NCI-H510A treated with DMSO at 0.1 percent for 48 hours (cell line): ENCODE measurements at places on chromosomes 13 and 19.

DNA sequence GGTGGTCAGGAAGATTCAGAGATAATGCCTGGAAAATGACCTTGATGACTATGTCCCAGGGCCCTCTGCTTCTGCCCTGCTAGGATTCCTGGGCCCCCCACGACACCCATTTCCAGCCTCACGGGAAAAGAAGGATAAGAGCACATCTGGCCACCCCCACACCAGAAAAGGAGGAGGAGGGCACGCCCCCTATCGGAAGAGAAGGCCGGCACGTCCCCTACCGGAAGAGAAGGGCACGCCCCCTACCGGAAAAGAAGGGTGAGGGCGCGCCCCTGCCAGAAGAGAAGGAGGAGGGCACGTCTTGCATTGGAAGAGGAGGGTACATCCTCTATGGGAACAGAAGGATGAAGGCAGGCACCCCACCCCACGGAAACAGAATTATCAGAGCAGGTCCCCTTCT is 84.3 kb downstream of the IER2 start:
- no peak for DNase-seq

DNA sequence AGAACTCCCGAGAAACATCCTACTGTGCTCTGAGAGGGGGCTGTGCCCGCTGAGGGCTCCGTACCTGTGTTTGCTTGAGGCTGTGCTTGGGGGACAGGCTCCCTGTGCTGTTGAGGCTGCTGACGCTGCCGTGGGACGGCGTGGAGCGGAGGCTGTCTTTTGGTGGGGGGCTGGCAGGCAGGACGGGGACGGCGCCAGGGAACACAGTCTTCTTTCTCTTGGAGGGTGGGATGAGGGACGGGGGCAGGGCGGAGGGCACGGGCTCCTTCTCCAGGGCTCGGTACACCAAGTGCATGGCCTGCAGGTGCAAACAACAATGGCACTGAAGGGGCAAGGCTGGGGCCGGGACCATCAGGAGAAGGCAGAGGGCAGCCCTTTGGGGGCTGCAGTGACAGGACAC is 46.8 kb downstream of the EPS15L1 start:
- DNase-seq = no peak

DNA sequence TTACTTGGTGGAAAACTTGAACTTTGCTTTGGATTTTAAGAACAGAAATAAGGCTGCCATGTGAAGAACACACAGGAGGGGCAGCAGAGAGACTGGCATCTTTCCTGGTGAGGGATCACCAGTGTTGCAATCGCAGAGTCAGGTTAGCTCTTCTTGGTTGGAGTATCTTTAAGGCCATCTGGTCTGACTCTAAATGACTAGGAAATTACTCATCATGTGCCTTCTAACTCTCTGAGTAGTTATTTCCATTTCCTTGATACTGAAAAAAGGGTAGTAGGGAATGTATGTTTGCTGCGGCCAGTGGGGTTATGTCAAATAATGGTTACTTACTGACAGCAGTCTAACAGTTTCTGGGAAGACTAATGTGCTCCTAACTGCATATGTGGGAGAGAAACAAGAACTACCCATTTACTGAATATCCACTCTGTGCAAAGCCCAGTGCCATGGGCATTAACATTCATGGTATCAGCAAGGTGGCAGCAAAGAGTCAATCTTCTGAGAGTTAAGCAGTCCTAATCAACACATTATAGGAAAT is 122.1 kb downstream of the COG6 start:
- DNase-seq = no peak

DNA sequence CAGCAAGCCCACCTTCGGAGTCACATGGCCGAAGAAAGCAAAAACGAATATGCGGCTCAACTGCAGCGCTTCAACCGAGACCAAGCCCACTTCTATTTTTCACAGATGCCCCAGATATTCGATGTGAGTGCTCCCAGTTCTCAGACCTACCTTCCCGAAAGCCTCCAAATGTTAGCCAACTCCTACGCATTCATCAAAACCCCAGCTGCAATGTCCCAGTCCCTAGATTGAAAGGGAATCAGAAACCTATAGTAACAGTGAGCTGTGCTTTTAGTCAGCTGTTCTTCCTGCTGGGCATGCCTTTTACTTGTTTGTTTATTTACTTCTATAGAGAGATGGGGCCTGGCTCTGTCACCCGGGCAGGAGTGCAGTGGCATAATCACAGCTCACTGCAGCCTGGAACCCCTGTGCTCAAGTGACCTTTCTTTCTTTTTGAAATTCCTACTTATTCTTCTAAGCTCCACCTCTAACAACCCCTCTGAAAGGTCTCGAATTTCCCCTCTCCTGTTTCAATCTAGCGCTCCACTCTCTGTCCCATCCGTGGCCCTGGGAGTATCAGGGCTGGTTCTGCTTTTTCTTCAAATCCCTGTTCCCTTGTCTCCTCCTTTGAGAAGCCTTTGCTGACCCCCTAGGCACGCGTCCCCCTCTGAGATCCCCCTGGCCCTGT is 4.4 kb downstream of the TRIP10 start:
- DNase-seq = no peak

DNA sequence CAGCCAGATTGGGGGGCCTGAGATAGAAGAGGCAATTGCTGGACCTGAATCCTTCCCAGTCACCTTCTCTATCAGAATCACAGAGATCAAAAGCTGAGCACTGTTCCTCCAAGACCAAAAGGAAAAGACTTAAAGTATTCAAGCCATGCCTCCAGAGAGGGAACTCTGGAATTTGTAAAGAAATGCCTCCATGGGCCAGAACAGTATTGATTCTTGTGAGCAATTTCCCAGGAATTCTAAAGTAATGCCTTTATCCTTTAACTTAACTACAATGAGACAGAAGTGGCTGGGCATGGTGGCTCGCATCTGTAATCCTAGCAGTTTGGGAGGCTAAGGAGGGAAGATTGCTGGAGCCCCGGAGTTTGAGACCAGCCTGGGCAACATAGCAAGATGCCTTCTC is 148.8 kb downstream of the FLT1 start:
- DNase-seq = no peak

DNA sequence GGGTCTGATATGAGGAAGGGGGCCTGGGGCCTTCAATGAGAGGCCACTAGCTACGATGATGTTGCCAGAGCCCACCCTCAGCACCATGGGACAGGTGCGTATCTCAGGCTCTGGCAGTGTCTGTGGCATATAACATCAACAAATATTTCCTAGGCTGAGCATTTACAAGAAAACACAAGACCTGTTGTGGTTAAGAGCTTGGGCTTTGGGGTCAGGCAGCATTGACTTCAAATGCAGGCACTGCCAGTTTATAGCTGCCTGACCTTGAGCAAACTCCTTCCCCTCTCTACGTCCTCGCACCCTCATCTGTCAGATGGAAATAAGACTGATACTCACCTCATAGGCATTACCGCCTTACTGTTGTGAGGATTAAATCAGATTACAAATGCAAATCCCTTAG is 156.0 kb downstream of the KATNAL1 start:
- no peak for DNase-seq
